ENCODE measurements at places on chromosomes 11 and 22.

- no peak for DNase-seq
These were observed 39.6 kb downstream of the BUD13 start for GRCh38 chr11:116733043-116733755.

DNA sequence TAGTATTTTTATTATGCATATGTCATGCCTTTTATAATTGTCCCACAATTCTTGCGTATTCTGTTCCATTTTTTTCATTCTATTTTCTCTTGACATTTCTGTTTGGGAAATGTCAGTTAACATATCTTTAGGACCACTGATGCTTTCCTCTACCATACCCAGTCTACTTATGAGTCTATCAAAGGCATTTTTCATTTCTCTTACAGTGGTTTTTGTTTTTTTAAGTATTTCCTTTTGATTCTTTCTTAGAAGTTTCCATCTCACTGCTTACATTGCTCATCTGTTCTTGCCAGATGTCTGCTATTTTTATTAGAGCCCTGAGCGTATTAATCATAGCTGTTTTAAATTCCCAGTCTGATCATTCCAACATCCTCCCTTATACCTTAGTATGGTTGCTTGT, 29.3 kb upstream of the OR8B8 start:
- no peak for DNase-seq

GRCh38 chr11:12242966-12243365, 132.6 kb downstream of the MICAL2 start:
- DNase-seq: no peak

DNA sequence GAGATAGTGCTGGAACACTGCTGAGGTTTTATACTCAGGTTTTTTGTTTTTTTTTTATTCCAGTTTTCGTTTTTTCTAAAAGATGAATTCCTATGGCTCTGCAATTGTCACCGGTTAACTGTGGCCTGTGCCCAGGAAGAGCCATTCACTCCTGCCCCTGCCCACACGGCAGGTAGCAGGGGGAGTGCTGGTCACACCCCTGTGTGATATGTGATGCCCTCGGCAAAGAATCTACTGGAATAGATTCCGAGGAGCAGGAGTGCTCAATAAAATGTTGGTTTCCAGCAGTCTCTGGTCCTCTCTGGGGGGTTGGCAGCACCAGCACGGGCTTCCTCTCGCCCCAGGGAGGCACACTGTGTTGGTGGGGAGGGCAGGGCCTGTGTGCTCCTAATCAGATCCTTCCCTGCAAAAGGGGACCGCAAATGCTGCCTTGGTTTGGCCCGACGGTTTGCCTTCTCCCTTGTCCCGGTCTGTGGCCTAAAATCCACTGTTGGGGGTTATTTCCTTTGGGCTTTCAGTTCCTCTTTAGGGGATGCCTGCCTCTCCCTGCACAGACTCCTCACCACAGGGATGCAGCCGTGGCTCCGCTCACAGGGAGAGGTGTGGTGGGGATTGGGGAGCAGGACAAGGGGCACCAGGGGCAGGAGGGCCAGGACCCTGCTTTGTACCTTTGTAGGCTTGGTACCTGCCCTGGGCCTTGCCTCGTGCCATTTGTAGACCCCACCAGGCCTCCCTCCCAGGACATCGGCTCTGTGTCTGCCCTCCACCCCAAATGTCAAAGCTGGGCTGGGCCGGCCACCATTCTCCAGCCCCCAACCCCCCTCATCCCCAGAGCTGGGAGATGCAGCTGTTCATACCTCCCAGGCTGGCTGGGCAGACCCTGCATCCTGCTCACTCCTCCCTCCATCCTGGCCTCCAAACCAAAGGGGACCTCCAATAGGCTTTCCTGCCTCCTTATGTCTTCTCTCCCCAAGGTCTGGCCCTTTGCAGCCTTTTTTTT, 13.5 kb downstream of the MCAT start:
- DNase-seq: no peak

DNA sequence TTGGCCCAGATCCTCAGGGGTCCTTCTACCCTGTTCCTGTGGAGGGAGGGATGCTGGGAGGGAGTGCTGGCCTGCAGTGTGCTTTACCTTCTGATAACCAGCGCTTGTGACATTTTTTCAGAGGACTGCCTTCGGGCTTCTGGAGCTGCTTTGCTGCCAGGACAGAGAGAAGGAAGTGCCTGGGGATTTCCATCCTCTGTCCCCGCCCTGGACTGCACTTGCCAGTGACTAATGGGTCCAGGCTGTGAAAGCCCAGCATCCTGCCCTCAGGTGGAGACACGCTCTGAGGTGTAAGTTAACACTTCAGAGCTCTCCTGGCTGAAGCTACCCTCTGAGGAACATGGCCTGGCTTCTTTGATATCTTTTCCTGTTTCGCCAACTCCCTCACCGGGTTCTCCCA, 158.7 kb upstream of the SYT13 start:
- no peak for DNase-seq
